ENCODE measurements at places on chromosomes 2 and 18.

DNA sequence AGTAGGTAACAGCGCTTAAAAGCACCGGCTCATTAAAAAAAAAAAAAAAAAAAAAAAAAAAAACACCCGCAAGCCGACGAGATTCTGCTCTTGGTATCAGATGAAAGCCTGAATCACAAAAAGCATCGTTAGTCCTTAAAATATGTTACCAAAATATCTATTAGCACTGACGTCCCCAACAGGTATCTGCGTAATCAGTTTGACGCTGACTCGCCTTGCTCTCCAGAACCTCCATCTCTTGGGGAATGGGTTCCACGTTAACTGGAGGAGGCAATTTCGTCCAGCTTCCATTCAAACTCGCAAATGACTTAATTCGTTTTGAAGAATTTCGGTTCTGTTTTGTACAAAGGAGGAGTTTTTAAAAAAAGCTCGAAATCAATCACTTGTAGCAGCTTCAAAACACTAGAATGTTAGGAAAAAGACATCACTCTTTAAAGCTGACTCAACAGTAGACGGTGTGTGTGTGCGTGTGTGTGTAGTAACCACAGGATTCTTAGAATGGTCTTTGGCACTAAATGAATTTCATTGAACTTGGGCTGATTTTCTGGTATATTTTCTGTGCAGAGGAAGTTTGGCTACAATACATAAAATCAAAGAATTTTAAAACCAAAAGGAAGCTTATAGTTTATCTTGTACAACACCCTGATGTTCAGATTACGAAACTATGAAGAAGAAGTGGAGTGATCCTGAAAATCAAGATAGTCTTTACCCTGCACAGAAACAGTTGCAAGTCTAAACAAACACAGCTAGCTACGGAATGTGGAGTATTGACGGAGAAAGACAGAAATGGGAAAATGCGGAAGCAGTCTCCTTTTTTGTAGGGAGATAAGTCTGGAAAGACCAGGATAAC lies 1.1 kb upstream of the PGAP1 start:
- DNase-seq = peak; percentile 7

DNA sequence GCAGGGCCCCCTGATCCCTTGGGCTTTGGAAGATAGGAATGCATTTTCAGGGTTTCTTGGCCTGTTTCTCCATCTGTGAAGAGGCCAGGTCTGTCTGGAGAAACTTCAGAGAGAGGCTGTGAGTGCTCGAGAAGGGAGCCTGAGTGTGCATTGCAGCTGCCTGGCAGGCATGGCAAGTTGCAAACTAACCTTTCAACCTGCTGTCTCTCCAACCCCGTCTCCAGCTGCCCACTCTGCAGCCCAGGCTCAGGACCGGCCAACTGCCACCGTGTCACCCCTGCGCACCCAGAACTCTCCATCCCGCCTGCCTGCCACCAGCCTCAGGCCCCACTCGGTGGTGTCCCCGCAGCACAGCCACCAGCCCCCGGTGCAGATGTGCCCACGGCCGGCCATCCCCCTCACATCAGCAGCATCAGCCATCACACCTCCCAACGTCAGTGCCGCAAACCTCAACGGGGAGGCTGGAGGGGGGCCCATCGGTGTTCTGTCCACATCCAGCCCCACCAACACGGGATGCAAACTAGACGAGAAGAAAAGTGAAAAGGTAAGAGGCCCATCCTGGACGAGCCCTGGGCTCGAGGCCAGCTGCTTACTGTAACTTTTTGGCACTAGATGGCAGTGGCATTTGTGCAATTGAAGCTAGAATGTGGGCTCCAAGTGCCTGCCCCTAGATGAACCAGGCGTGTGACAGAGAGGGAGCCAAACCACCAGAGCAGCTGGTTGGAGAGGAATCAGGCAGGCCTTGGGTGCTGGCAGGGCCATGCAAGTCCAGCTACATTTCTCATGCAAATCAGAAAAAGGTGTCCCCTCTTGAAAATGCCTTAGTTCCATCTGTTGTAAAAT lies 164.6 kb downstream of the SEPTIN10 start:
- DNase-seq = no peak

- DNase-seq = no peak
Measured at GRCh38 chr2:25207078-25207545, 38.7 kb upstream of the POMC start.

- no peak for DNase-seq
Measured at GRCh38 chr18:40673150-40673549, 1281.9 kb upstream of the PIK3C3 start.

- no peak for DNase-seq
Measured at GRCh38 chr2:228875152-228875900, 395.8 kb downstream of the PID1 start.

- peak; percentile 47 for DNase-seq
Measured at GRCh38 chr2:239143858-239144712, 256.7 kb downstream of the HDAC4 start.

- DNase-seq = no peak
Measured at GRCh38 chr2:3265471-3265870, 112.1 kb downstream of the EIPR1 start.

DNA sequence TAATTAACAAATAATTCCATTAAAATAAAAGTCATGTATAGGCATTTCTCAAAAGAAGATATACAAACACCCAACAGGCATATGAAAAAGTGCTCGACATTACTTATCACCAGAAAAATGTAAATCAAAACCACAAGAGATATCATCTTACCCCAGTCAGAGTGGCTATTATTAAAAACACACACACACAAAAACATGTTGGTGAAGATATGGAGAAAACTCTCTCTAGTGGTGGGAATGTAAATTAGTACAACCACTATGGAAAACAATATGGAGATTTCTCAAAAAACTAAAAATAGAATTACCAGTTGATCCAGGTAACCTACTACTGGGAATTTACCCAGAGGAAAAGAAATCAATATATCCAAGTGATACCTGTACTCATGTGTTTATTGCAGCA lies 966.3 kb upstream of the POU3F3 start:
- no peak for DNase-seq

GRCh38 chr2:45275242-45275805 lies 266.1 kb upstream of the SIX2 start:
- DNase-seq = no peak

DNA sequence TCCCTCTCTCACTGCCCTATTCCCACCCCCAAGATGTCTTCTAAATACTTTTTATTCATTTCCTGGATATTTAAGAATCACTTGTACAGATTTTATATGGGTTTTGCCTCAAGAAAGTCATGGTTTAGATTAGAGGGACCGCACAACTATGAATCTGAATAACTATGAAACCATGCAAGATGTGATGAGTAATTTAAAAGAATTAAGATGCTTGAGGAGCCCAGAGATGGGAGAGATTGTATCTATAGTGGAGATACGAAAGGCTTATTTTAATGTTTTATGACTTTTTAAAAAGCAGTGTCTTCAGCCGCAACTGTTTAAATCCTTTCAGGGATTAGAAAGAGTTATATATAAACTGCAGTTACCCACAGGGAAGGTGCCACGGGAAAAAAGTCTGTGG lies 324.1 kb downstream of the LPIN1 start:
- DNase-seq = no peak

- DNase-seq = no peak
Measured at GRCh38 chr18:55003695-55004094, 44.4 kb upstream of the CCDC68 start.

- no peak for DNase-seq
Measured at GRCh38 chr2:207121784-207122183, 44.0 kb downstream of the KLF7 start.

GRCh38 chr2:262117-262516 lies 1.7 kb downstream of the SH3YL1 start:
- DNase-seq = no peak

DNA sequence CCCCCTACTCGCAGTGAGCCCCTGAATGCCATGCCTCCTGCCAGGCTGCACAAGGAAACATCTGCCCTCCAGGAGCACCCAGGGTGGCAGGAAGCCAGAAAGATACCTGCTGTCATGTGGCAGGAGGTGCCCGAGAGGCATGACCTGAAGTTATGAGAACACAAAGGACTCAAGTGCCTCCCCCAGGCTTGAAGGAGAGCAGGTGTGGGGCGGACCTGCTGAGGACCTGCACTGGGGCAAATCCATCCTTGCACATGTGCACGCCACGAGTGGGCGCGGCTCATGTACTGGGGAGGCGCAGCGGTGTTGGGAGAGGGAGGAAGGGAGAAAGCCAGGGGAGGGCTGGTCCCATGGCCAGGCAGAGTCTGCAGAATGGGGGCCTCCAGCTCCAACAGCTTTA lies 26.9 kb downstream of the SDC1 start:
- DNase-seq = no peak

GRCh38 chr2:218860950-218861381 lies 1.4 kb downstream of the WNT6 start:
- DNase-seq = peak; percentile 29

DNA sequence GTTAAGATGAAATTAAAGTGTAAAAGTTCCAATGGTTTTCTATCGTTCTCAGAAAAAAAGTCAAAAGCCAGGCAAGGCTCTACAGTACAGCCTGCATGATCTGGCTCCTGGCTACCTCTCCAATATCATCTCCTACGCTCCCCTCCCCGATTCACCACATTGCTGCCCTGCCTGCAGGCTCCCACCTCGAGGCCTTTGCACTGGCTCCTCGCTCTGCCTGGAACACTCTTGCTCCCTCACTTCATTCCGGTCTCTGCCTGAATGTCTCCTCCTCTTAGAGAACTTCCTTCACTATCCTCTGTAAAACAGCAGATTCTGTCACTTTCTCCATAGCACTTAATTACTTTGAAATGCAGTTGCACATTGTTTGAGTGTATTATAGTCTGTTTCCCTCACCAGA lies 72.5 kb downstream of the KLF7 start:
- no peak for DNase-seq

DNA sequence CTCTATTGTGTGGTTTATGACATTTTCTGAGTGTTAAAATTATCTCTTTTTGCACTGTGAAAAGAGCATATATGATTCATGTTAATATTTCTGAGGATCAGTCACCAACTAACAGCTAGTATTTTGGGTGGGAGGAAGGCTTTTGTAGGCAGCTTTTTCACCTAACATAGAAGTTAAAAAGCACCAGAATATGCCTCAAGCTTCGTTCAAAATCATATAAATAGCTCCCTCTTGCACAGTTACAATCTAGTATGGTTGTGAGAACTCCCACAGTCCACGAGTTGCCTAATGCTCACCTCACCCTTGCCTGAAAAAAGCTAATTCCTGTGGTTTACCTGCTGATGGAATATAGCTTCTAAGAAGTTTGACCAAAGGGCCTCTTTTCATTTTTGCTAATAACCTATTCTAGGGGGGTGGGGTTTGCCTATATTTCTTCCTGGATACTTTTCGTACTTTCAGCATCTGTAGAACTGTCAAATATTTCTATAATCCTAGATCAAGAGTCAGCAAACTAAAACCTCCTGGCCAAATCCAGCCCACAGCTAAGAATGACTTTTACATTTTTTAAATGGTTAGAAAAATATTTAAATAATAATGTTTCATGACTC lies 167.1 kb upstream of the FOSL2 start:
- DNase-seq = no peak

- DNase-seq = no peak
Measured at GRCh38 chr2:8442833-8443486, 238.9 kb upstream of the ID2 start.

DNA sequence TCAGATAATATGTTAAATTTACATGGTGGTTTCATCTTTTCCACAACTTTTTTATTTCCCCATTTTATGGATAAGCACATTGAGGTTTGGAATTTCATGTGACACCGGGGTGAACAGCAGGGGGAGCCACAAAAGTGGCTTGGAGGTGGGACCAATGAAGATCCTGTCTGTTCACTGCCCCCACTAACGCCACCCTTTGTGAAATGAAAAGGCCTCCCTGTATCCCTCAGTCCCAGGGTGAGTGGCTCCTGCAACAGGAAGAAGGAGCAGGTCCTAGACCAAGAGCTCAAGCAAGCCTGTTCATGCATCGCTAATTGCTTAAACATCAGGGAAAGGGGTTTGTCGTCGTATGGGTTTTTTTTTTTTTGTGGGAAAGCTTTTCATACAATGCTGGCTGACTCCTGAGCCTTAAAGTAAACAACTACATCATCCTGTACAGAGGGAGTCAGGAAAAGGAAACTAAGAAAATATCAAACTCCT lies 267.8 kb upstream of the EPAS1 start:
- DNase-seq = no peak

DNA sequence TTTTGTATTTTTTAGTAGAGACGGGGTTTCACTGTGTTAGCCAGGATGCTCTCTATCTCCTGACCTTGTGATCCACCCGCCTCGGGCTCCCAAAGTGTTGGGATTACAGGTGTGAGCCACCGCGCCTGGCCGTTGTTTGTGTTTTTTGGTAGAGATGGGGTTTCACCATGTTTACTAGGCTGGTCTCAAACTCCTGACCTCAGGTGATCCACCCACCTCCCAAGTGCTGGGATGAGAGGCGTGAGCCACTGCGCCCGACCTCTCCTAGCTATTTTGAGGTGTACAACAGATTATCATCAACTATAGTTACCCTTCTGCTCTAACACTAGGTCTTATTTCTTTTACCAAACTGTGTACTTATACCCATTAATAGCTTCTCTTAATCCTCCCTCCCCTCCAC lies 28.9 kb upstream of the MRPL33 start:
- DNase-seq = no peak

- DNase-seq = peak; percentile 23
Measured at GRCh38 chr2:69798909-69799526, 30.4 kb upstream of the GMCL1 start.

DNA sequence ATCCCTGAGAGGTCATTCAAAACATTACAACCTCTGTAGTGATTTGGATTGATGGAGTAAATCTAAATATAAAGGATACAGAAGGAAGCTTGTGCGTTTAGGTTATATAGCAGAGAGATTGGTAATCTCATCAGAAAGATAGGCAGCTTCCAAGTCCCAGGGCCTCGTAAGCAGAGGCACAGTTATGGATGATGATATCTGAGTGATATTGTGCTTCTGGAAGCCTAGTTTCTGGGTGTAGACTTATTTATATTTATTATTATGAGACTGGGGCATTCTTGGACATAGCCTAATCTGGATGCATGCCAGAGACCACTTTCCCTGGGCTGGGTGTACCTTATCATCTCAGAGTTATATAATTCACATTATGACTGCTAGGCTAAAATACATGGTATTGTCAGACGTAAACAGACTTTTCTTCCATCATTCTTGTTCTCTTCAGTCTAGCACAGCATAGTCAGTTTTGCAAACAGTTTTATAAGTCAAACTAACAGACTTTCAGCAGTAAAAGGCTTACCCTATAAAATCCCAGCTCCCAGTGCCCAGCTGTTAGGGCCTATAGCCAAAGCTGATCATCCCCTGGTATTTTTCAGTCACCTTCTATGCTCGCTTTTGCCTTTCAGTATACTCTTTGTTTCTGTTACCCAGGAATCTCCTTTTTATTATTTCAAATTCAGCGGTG lies 47.9 kb downstream of the RAB3GAP1 start:
- no peak for DNase-seq
